ENCODE measurements at places on chromosomes 5 and 9. TPM values are rescaled to one million over a fixed set of nuclear protein-coding genes. Genes with fewer than 3 reads are reported as not detected.

IL5 gene
- total RNA-seq: not detected

IL4 gene
- not detected for total RNA-seq

- no peak for DNase-seq
Observed at GRCh38 chr9:122562134-122562760, 9.3 kb downstream of the OR1N2 start.

DNA sequence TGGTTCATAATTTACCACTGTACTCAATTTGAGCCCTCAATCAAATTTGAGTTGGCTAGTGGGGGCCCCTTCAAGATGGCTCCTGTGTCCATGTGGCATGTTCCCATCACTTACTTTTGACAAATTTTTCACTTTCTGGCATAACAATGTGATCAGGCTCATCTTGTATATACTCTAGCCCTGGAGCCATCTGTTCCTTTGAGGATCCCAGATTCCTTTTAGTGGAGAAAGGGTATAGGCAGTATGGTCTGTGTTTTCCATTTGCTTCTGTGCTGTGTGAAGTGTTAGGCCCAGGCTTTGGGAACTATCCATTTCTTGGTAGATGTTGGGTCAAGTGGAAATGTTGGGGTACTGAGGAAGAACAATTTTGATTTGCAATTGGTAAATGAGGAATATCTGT, 45.7 kb downstream of the SH3GL2 start:
- no peak for DNase-seq

LOX gene
- total RNA-seq: 23.4 TPM

- DNase-seq: no peak
Observed at GRCh38 chr5:90263102-90263820, 146.3 kb downstream of the CETN3 start.

DNA sequence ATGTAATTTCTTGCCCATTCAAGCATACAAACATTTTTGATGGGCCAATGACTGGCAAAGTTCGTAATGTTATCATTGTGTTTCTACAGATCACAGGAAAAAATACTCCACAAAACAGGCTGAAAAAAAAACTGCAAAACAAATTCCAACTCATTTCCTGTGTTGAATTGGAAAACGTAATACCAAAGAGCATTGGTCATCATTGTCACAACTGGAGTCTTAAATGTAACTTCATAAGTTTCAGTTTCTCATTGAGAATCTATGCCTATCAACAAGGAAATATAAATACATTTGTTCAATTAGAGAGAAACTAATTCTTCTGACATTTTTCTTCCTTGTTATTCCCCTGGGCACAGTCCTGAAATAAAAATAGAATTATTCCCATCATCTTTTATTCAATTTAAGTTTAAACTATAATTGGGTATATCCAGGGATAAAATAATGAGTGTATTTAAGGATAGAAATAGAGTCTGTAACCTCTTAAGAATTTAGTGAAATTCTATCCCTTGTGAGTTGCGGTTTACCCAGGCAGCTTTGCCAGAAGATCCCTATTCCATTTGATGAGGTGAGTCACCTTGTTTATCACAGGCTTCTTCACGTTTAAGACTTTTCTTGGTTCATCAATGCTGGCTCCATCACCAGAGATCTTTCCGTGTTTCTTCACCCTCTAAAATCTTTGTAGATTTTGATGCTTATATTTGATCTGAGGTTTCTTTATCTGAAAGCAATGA, 112.7 kb upstream of the ITGA1 start:
- DNase-seq: no peak

DNA sequence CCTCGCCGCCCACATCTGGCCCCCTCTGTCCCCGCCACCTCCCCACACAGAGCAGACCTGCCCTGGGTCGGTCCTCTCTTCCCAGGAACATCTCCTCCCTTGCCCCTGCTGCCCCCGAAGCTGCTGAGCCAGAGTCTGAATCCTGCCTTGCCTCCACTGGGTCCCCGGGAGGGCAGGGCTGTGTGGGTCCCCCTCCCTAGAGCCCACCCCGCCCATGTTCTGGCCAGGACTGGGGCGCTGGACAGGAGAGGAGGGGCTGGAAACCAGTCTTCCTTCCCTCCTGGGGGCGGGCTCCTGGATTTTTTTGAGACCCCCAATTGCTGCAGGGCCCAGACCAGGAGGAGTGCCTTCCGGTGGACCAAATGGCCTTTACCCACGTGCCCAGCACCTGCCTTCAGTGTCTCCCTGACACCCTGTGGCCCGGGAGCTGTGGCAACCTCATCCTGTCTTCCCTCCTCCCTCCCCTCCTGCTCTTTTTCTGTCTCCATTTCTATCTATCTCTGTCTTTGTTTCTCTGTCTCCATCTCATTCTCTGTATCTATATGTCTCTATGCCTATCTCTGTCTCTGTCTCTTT, 12.1 kb downstream of the MRPL36 start:
- no peak for DNase-seq

- no peak for DNase-seq
Observed at GRCh38 chr5:175624316-175624715, 33.6 kb upstream of the HRH2 start.

CARTPT gene
- not detected for total RNA-seq

DNA sequence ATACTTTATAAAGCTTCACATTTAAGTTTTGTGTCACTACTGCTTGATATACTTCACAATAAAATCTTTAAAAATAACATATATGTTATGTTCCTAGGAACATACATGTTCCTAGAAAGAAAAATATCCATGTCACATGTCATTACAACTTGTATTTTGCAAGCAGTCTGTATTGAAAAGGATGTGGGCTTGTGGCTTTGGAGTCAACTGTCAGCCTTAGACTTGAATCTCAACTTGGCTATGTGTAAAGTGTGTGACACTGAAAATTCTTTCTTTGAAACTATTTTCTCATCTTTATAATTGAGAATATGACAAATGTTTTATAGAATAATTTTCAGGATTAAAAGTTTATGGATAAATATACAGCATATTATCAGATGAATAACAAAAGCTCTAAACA, 273.1 kb downstream of the KIAA0825 start:
- no peak for DNase-seq

SMIM33 gene
- total RNA-seq: not detected

- no peak for DNase-seq
Observed at GRCh38 chr5:98698359-98698758, 75.1 kb upstream of the RGMB start.

- no peak for DNase-seq
Observed at GRCh38 chr9:31677877-31678276, 706.6 kb upstream of the ACO1 start.

DNA sequence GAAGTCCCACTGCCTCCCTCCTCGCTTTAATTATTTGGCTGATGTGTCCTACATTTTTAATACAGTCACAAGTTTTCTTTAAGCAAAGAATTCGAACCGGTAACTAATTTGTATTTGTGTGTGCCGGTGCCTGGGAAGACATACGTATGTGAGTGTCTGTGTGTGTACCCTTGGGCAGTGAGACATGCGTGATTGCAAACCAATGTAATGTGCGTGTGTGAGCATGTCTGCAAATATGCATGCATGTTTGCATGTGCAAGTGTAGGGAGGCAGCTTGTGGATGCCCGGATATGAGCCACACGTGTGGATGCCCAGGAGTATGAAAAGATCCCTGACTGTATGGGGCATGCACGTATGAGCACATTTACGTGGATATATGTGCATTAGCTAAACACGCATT, 44.4 kb upstream of the NEK6 start:
- DNase-seq: no peak

NR5A1 gene
- not detected for total RNA-seq

DNA sequence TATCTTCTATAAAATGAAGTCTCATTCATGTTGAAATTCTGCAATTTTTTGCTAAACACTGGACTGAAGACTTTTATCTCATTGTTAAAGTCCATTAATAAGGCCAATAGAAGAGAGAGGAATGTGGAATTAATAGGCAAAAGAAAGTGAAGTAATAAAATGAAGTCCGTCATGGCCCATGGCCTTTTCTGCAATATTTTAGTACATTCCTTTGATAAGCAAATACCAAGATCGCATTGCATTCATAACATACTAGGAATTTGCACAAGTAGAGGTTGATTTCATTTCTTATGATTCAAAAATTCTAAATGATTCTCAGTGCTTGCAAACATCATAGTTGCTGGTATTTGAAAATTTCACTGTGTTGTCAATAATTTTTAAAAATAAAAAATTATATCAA, 664.0 kb downstream of the NR2F1-AS1 start:
- DNase-seq: no peak

- DNase-seq: no peak
Observed at GRCh38 chr5:134549714-134550113, 24.2 kb downstream of the JADE2 start.

SPINK7 gene
- not detected for total RNA-seq

GRCh38 chr9:110588296-110588695, 8.8 kb upstream of the SVEP1 start:
- no peak for DNase-seq

GRCh38 chr9:33164138-33164809, 2.9 kb downstream of the B4GALT1 start:
- DNase-seq: no peak

C9orf152 gene
- not detected for total RNA-seq

DNA sequence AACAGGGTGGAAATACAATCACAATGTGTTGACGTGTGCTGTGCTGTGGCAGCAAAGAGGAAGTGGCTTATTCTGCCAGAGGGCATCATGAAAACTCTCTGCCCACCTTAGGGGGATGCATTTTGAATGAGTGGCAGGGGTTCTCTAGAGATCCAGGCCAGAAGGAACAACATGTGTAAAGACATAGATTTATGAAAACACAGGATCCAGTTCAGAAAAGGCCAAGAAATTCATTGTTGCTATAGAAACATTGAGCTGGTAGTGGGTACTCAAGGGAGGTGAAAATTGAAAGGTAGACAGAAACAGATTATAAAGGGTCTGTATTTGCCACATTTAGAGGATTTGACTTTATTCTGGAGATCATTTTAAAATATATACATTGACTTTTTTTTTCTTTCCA, 417.7 kb downstream of the ENC1 start:
- DNase-seq: no peak

GRCh38 chr5:77850536-77851175, 74.5 kb upstream of the TBCA start:
- DNase-seq: no peak

- no peak for DNase-seq
Observed at GRCh38 chr5:153350175-153350883, 140.1 kb upstream of the GRIA1 start.

DNA sequence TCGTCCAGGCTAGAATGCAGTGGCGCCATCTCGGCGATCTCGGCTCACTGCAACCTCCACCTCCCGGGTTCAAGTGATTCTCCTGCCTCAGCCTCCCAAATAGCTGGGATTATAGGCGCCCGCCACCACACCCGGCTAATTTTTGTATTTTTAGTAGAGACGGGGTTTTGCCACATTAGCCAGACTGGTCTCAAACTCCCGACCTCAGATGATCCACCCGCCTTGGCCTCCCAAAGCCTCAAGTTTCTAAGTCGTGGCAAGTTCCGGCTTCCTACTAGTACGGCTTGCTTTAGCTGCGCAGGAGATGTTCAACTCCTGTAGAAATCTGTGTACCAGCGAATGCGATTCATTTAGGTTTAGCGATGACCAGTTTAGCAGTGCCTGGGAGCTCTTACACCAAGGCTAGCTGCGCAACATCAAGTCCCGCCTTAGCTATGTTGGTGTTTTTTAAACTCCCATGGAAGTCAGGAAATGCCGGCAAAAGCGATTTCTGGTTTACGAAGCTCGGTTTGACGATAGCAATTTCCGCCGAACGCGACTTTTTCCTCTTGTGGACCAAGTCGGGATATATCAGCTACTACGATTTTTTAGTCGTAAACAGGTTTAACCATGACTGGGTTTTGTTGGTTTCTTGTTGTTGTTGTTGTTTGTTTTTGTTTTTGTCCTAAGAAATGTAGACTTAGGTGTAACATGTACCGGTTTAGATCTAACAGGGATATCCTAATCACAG, 46.4 kb downstream of the ANXA2R start:
- no peak for DNase-seq

- no peak for DNase-seq
Observed at GRCh38 chr9:98951967-98952366, 8.3 kb downstream of the COL15A1 start.

DNA sequence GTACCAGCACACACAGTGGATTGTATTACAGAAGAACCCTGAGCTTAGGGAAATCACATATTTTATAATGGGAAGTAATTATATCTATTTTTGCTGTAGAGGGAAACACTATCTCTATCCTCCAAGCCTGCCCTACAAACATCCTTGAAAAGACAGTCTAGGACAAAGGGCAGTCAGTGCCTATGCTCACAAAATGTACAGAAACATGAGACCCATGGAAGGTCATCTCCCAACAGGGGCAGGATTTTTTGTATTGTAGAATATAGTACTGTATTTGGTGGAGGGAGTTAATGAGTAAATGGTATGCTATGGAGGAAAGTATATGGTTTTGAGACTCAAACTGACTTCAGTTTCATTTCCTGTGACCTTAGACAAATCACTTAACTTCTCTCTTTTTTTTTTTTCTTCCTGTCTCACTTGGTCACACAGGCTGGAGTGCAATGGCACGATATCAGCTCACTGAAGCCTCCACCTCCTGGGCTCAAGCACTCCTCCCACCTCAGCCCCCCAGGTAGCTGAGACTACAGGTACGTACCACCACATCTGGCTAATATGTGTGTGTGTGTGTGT, 5.8 kb upstream of the RAB14 start:
- no peak for DNase-seq

EPB41L4A gene
- total RNA-seq: 38.1 TPM

GRCh38 chr9:115022760-115023434, 92.5 kb upstream of the TNFSF8 start:
- DNase-seq: no peak

DNA sequence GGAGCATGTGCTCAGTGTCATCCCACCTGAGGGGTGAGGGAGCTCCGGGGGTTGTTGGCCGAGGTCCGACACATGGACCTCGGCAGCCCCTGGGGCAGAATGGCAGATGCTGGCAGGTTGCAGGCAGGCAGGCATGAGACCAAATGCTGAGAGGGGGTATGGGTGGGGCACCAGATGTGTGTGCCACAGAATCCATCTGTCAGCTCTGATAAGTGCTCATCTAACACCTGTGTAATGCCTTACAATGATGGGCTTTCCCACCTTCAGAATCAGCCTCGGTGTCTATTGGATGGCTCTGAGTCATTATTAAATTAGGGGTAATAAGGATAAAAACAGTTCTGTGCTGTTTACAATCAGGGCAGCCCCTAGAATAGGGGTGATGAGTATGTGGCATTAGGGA, 73.1 kb upstream of the SAP30L start:
- DNase-seq: no peak

DNA sequence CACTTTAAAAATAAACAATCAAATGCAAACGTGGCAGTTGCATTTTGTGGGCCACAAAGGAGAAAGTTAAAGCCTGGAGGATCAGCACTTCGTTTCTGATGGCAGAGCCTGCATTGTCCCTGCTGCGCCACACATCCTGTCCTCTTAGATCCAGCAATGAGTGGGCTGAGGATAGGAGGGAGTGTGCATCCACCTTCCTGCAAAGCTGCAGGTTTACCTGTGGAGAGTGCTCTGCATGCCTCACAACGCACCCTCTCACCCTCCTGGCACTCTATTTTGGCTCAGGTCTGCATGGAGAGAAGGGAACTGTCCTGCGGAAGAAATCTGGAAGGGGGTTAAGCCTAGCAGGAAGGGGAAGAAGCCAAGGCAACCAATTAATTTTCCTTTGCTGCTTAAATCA, 212.2 kb upstream of the SLC24A2 start:
- DNase-seq: no peak

- no peak for DNase-seq
Observed at GRCh38 chr9:70228118-70228517, 30.7 kb upstream of the SMC5 start.

RANBP6 gene
- total RNA-seq: 10.8 TPM

PCDHGA6 gene
- total RNA-seq: 12.3 TPM
